ENCODE measurements at places on chromosomes 3 and 15. TPM values are rescaled to one million over a fixed set of nuclear protein-coding genes. Genes with fewer than 3 reads are reported as not detected.

The GRK7 gene
- total RNA-seq, result not detected

The WHAMM gene
- total RNA-seq, result 6.4 TPM

The GOLGA6B gene
- total RNA-seq, result not detected

The GOLGA8R gene
- 1.3 TPM for total RNA-seq
